Activated T-helper 2 cell treated with anti-CD3 and anti-CD28 coated beads, Interferon-gamma antibody, Interleukin-2, Interleukin-4, amounts not matched to agents 10 μg/mL and 5 μg/mL and 100 μg/mL, durations not matched to agents 14 hours and 24 hours and 36 hours (primary cell): ENCODE measurements at places on chromosomes 12 and 14.

DNA sequence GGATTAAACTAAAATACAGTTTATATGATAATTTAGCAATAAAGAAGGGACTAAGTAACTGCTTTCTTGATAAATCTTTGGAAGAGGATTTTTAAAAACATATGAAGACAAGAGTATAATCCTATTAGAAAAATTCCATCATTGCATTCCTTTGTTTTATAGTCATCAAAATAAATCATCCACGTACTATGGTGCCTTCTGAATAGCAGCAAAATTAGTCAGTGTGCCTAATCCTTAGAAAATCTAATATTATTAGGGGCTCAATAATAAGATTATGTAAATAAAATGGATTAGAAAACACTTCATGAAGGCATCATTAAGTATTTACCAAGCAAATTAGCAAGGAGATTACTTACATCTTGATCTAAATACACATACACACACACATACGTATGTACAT lies 102.1 kb downstream of the KCNH5 start:
- no peak overlapping the region for H3K4me3 ChIP-seq
- no peak for DNase-seq
- no peak overlapping the region for H3K27ac ChIP-seq
- H3K36me3 ChIP-seq: no peaks in the 10 kb centered on the region

GRCh38 chr14:44898551-44898950 lies 63.2 kb downstream of the KLHL28 start:
- no peak for DNase-seq
- H3K27me3 ChIP-seq: no peaks in the 10 kb centered on the region
- peak overlapping the region; percentile 61 for H3K27ac ChIP-seq
- peaks cover 12% of the 10 kb centered on the region for H3K4me1 ChIP-seq
- peak overlapping the region; percentile 92 for H3K4me3 ChIP-seq
- H3K36me3 ChIP-seq: peaks cover 4% of the 10 kb centered on the region

- H3K4me1 ChIP-seq: no peaks in the 10 kb centered on the region
- H3K27me3 ChIP-seq: no peaks in the 10 kb centered on the region
- H3K27ac ChIP-seq: no peak overlapping the region
- no peak for DNase-seq
- no peaks in the 10 kb centered on the region for H3K36me3 ChIP-seq
Measured at GRCh38 chr12:98073610-98074009, 441.8 kb upstream of the TMPO start.

DNA sequence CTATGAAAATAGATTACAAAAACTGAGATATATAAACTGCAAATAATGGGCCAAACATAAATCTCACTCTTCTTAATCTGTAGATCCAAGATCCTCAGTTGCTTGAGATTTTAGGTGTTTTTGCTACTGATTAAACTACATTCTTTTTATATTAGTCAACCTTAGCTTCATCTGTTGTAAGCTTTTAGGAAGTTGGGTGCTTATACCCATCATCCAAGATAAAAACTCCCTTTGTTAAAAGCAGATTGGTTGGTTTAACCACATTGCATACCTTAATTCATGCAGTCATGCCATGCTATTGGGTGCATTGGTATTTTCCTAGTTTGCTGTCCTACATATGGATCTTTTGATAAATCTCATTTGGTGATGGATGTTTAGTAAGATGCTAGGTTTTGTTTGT lies 46.2 kb upstream of the DIP2B start:
- no peaks in the 10 kb centered on the region for H3K4me1 ChIP-seq
- peaks cover 51% of the 10 kb centered on the region for H3K36me3 ChIP-seq
- H3K27me3 ChIP-seq: no peaks in the 10 kb centered on the region
- DNase-seq: no peak

GRCh38 chr12:94265966-94266745 lies 117.8 kb downstream of the PLXNC1 start:
- DNase-seq: no peak
- H3K4me1 ChIP-seq: peaks cover 60% of the 10 kb centered on the region
- no peak overlapping the region for H3K4me3 ChIP-seq
- peaks cover 52% of the 10 kb centered on the region for H3K36me3 ChIP-seq
- no peak overlapping the region for H3K27ac ChIP-seq
- no peaks in the 10 kb centered on the region for H3K27me3 ChIP-seq

GRCh38 chr12:6887460-6887859 lies 14.4 kb upstream of the SPSB2 start:
- DNase-seq: no peak
- H3K4me3 ChIP-seq: no peak overlapping the region
- H3K36me3 ChIP-seq: peaks cover 35% of the 10 kb centered on the region

DNA sequence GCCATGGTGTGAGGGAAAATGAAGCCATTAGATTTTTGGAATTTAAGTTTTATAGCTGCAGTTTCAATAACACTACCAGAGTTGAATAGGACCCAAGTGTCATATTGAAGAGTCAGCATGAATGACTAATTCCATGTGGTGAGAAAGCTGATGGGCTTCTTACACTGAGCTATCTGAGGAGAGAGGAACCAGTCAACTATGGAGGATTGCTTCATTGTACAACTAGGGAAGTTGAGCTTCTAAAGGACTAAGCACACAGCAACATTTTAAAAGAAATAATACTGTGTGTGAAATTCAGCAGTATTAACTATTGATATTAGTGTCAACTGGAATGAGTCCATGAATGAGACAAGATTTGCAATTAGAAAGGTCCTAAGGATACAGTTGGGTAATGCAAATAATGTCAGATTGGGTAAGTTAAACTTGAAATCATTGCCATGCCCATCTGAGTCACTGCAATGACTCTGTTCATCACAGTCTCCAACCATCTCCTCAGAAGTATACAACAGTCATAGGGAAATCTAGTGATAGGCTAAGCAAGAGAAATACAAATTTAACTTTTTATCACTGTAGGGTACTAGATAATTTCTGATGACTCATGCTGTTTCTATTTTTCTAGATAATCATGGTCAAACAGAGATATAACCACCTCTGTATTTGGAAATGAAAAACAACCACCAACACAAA lies 394.2 kb downstream of the FSCB start:
- no peak overlapping the region for H3K4me3 ChIP-seq
- H3K36me3 ChIP-seq: no peaks in the 10 kb centered on the region
- DNase-seq: no peak
- H3K27me3 ChIP-seq: no peaks in the 10 kb centered on the region

DNA sequence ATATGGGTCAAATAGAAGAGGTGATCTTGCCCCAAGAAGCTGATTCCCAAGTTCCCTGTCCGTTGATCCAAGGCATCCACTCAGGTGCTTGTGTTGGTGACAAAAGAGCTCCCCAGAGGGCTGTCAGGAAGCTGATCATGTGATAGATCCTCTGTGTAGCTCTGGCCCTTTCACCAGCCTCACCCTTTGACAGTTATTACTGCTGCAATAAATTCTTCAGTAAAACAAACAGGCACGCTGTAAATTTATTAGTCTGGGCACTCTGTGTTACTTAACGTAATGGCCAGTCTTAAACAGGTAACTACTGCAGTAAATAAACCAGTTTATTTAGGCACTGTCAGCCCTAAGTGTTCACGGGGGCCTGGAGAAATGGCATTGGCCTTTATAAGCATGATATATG lies 473.9 kb downstream of the BCL11B start:
- H3K27me3 ChIP-seq: no peaks in the 10 kb centered on the region
- H3K36me3 ChIP-seq: no peaks in the 10 kb centered on the region
- no peak overlapping the region for H3K27ac ChIP-seq
- DNase-seq: no peak
- no peaks in the 10 kb centered on the region for H3K4me1 ChIP-seq

- H3K4me3 ChIP-seq: no peak overlapping the region
- no peaks in the 10 kb centered on the region for H3K27me3 ChIP-seq
- no peaks in the 10 kb centered on the region for H3K4me1 ChIP-seq
- no peak overlapping the region for H3K27ac ChIP-seq
- no peak for DNase-seq
- H3K36me3 ChIP-seq: no peaks in the 10 kb centered on the region
Measured at GRCh38 chr12:116406529-116406928, 129.0 kb upstream of the MED13L start.

DNA sequence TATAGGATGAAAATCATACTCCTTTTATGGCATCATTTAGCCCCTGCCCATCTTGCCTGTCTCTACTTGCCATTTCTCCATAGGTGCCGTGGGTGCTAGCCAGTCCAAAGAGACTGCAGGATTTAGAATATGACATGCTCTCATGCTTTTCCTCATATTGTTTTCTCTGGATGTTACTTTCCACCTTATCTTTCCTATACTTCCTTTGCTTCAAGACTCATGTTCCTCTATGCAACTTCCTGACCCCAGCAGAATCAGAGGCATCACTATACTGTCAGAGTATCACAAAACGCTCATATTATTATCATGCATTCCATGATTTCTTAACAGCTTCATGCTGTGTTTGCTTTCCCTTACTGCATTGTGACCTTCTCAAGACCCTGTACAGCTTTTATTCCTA lies 220.8 kb upstream of the ABCD2 start:
- H3K27me3 ChIP-seq: no peaks in the 10 kb centered on the region
- no peak for DNase-seq
- H3K4me3 ChIP-seq: no peak overlapping the region
- no peaks in the 10 kb centered on the region for H3K4me1 ChIP-seq
